ENCODE measurements at places on chromosomes 3 and 15.

GRCh38 chr15:39587096-39587721 lies 6.3 kb downstream of the THBS1 start:
- DNase-seq: no peak

DNA sequence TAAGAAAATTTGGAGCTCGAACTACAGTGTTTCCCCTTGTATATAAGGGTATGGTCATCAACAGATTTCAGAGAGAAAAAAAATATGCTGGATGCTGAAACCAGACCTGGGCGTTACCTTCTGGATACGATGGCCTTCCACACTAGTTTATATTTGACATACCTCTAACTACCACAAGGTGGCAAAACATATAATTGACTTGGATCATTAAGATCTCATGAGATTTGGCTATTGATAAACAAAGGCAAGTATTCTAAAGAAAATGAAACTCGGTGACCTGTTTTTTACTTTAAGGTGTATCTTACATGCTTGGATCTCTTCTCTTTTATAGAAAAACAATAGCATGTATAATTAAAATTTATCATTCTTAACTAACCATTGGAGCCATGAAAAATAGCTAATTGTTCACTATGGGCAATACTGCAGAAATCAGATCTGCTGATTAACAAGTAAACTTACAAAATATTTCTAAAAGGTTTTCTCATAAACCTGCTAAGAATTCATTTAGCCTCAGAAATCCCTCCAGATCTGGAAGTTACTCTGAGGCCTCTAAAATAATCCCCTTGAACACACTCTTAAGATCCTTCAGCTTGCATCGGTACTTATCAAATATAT lies 300.6 kb upstream of the KCNH8 start:
- no peak for DNase-seq

- DNase-seq: no peak
Observed at GRCh38 chr3:14378415-14378814, 24.0 kb upstream of the SLC6A6 start.

- no peak for DNase-seq
Observed at GRCh38 chr3:113468539-113468938, 27.2 kb upstream of the CFAP44 start.

DNA sequence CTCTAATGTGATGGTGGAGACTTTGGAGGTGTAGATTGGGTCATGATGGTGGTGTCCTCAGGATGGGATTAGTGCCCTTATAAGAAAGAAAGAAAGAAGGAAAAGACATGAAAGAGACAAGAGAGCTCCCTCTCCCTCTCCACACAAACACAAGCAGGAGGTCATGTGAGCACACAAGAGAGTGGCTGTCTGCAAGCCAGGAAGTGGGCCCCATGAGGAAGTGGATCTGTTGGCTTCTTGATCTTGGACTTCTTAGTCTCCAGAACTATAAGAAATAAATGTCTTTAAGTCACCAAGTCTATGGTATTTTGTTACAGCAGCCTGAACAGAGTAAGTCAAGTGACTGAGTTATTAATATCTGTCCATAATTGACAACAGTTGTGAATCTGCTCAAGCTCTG lies 17.1 kb downstream of the IQCB1 start:
- no peak for DNase-seq

- no peak for DNase-seq
Observed at GRCh38 chr15:49239105-49239504, 69.1 kb downstream of the GALK2 start.

- no peak for DNase-seq
Observed at GRCh38 chr3:78741066-78741645, 1026.6 kb downstream of the ROBO1 start.

DNA sequence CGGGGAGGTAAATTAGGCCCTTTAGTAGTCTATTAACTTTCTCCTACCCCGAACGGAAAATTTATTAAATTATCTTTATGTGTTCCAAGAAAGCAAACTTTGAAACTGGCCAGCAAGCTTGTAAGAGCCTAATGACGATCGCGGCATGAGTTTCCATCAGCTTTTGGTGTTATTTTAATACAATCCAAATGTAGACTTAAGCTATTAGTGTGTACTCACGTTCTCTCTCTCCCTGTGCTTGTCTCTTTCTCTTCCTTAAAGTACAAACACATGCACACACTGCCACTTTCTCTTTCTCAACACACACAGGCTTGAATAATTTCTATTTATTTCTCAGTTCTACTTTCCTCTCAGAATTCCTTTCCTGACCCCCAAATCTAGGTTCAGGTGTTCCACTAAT lies 108.8 kb upstream of the MME start:
- no peak for DNase-seq

GRCh38 chr3:148360051-148360450 lies 337.7 kb upstream of the AGTR1 start:
- no peak for DNase-seq

DNA sequence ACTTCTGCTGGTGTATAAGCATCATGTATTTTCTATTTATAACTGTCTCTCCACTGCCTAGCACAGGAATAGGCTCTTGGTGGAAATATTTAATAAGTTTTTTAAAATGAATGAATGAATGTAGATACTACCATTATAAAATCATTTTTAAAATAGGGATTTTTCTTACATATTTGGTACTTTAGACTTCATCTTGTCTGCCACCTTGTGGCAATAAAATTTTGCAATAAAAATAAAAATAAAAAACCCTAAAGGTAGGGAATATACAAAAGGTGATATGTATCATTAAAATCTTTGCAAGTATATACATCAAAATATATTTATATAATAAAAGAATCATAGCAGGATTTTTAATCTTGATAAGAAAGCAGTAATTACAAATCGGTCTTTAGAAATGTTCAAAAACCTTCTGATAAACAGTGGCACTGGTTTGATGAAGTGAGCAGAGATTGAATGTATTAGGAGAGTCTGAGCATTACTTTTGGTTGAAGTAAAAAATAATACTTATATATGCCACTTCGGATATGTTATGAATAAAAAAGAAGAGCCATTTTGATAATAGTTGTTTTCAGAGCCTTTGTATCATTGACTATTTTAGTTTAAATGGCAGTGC lies 95.2 kb downstream of the SPATA16 start:
- DNase-seq: no peak

DNA sequence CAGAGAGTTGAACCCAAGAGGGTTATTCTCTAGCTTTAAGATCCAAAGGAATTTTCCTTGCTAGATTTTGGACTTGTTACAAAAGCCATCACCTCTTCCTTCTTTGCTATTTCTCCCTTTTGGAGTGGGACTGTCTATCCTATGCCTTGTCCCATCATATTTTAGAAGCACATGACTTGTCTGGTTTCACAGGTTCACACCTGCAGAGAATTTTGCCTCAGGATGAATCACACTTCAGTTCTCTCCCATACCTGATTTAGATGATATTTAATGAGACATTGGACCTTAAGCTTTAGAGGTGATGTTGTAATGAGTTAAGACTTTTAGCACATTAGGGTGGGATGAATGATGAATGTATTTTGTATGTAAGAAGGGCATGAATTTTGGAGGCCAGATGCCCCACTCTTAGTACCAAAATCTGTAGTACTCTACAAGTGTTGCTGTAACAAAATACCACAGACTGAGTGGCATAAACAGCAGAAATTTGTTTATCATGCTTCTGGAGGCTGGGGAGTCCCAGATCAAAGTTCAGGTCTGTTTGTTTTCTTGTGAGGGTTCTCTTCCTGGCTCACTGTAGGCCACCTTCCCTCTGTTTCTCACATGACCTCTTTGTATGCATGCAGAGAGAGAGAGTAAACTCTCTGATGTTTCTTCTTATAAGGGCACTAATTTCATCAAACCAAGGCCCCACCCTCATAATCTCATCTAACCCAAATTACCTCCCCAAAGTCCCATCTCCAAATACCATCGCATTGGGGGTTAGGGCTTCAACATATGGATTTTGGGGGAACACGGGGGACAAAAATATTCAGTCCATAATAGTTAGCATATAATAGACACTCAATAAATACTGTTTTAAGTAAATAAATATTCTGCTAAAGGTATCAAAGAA lies 10.0 kb downstream of the LNP1 start:
- DNase-seq: no peak

DNA sequence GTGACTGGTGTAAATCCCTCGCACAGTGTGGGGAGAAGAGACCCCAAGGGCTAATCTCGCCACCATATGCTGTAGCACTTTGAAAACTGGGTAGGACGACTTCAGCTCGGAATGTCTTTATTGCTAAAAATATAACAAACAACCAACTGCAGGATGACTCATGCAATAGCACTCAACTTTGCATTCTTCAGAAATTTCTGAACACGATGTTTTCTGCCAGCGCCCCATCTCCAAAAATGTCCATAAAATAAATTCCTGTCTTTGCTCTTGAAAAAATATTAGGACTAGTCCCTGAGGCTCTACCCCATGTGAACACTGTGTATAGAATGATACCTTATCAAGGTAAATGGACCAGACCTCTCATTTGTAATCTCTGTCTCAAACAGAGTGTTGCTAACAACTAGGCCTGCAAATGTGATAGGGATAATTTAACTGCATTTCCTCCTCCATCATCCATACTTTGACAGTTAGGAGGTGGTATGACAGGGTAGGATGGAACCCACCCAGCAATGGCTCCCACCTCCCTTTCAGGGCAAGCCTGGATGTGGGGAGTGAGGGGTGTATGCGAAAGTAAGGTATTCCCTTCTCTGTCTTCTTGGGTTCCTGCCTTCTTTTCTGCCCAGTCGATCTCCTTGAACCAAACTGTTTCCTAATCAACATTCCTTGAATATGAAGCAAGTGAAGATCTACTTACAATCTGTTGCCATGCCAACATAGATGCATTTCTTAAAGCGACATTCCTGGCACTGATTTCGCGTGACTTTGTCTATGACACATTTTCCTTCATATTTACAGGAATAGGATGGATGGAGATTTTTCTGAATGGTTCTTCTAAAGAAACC lies 201.1 kb downstream of the NR1D2 start:
- no peak for DNase-seq

GRCh38 chr3:79263423-79263822 lies 504.4 kb downstream of the ROBO1 start:
- no peak for DNase-seq

- DNase-seq: peak; percentile 67
Observed at GRCh38 chr3:5055357-5056110, 66.6 kb upstream of the ARL8B start.

DNA sequence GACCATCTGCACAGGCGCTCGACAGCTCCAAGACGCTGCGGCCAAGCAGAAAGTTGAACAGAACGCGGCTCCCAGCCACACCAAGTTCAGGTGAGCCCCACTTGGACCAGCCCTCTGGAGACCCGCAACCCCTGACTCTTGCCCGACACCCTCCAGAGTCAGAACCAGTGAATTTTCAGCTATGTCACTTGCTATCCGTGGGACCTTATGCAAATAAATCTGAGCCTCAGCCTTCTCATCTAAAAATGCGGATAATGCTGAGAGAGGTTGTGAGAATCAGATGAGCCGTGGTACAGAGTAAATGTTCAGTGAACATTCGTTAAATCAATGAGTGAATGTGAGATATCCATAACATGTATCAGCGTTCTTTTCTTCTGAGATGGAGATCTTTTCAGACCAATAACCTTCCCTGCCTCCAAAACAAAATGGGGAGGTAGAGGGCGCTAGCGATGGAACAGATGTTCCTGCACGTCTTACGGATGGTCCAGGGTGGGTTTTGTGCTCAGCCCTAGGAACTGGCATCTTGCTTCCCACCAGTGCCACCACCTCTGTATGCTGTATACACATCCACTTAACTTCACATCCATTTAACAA lies 524 bp downstream of the MRPS11 start:
- DNase-seq: peak; percentile 28

- DNase-seq: peak; percentile 20
Observed at GRCh38 chr3:8436661-8437287, 64.8 kb upstream of the LMCD1 start.

DNA sequence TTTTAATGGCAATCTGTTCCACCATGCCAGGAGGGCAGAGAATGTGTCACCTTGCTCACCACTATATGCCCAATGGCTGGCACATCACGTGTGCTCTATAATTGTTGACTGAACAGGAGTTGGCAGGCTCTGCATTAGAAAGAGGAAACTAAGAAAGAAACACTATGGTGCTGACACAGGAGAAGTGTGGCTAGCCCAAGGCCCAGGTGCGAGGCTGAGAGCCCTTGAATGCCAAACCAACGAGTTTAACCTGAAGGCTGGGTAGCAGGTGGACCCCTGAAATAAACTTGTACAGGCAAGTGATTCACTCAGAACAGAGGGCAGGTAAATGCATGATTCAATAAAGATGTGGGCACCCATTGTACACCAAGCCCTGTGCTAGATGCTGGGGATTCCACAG lies 2.4 kb downstream of the CHCHD4 start:
- DNase-seq: no peak

DNA sequence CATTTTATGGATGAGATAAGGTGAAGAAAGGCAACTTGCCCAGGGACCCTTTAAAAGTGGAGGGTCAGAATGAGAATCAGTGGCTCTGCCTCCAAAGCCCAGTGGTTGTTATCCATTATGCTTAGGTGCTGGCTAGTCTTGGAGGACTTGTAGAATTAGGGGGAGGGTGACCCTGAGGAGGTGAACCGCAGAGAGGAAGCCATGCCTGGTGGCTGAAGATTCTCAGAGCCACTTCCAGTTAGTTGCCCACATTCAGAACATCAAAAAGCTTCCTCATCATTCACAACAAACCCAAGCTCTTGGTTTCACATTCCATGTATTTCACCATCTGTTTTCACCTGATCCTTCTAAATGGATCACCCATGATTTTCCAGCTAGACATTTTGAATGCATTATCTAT lies 11.2 kb downstream of the EBLN2 start:
- no peak for DNase-seq

GRCh38 chr3:46460051-46460450 lies 4.7 kb downstream of the LTF start:
- DNase-seq: peak; percentile 37

- DNase-seq: no peak
Observed at GRCh38 chr15:91871837-91872236, 18.3 kb downstream of the SLCO3A1 start.

GRCh38 chr3:132293251-132293650 lies 24.0 kb upstream of the ACP3 start:
- DNase-seq: no peak

GRCh38 chr3:142495103-142495502 lies 47.3 kb upstream of the XRN1 start:
- DNase-seq: no peak

- no peak for DNase-seq
Observed at GRCh38 chr3:69628951-69629350, 110.3 kb upstream of the MITF start.

DNA sequence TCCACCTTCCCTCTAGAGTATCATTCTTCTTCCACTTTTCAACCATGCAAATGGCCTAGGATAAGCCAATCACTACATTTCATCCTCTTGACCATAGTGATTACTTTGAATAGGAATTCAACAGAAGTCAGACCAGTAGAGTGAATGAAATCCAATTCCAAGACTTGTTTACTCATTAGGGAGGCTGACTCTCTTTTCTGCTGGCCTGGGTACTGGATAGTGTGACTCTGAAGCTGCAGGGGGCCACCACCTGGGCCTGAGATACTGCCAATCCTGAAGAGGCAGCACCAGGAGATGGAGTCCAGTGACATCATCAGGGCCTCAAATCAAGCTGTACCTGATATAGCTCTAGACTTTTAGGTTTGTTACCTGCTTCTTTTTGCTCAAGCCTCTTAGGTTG lies 7.0 kb upstream of the FSTL1 start:
- no peak for DNase-seq

Data from islet precursor cell (in vitro differentiated cells).